ENCODE measurements at places on chromosomes 11 and 22.

- no peak for DNase-seq
Measured at GRCh38 chr22:42430528-42431125, 1.6 kb downstream of the NFAM1 start.

DNA sequence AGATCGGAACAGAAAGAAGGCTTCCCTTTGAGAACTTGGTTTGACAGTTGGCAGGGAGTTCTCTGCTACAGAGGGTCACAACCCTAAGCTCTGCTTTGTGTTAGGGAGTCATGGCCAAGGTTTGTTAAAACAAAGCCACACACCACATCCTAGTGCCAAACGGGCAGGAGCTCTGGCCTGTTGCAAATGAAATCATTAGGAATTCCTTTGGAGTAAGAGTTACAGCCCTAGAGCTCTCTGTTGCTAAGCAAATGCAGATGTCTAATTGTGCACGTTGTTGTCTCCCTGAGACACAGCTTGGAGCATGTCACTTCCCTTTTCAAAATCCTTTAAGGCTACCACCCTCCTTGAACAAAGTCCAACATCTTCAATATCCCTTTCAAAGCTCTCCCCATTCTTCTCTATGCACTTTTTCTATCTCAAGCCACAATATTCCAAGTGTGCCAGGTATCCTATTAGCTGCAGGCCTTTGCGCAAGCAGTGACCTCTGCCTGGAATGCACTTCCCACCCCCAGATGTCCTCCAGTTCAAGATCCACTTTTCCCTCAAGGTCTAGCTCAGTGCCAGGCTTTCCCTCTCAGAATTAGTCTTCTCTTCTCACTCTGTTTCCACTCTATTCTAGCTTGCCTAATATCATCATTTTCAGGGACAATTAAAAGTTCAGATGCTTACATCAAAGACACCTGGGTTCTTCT lies 253.7 kb upstream of the POU2AF2 start:
- no peak for DNase-seq

- DNase-seq: no peak
Measured at GRCh38 chr11:130159657-130160497, at the start of gene ST14. Gene ST14 (plus strand): TSS chr11:130159782. CDS start chr11:130159980, 198 bp downstream.

- no peak for DNase-seq
Measured at GRCh38 chr22:47152938-47153337, 390.5 kb downstream of the TBC1D22A start.

DNA sequence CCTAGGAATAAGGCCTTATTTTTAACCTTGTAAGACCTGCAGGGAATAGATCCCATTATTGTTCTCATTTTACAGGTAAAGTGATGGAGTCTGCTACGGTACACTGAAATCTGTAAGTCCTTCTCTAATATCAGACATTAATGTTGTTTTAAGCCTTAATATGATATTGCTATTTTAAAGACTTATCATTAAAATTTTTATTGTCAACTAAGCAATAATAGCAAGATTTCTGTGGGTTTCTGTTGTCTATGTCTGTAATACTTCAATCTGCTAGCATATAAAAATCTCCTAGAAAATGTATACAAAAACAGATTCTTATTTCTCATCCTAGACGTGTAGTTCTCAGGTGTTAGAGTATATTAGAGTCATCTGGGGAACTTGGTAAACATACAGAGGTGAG lies 317.5 kb upstream of the TENM4 start:
- DNase-seq: no peak

DNA sequence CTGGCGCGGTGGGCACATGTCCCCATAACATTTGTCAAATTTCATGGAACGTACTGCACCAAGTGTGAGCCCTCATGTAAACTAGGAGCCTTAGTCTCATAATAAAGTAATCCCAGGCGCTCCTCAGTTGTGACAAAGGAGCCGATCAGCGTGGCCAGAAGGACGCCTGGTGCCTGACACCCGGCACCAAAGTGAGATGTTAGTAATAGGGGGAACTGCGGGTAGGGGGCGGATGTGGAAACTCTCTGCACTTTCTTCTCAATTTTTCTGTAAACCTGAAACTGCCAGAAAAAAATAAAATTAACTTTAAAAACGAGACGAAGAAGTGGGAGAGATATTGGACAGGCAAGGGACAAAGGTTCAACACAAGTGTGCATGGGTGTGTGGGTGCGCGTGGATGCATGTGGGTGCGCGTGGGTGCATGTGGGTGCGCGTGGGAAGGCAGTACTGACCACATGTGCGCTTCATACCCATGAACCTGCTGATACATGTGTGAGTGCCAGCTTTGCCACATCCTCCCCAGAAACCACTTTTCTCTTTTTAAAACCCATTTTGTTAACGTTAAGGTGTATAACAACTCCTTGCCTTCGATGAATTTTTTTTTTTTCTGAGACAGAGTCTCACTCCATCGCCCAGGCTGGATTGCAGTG lies 55.4 kb upstream of the LINC01488 start:
- no peak for DNase-seq

- no peak for DNase-seq
Measured at GRCh38 chr22:23580576-23581259, 628 bp upstream of the IGLL1 start.

- DNase-seq: no peak
Measured at GRCh38 chr22:33584152-33584551, 336.1 kb downstream of the LARGE1 start.

- DNase-seq: no peak
Measured at GRCh38 chr11:67105964-67106363, 13.1 kb upstream of the KDM2A start.

- peak; percentile 39 for DNase-seq
Measured at GRCh38 chr22:38755155-38755910, 465 bp downstream of the SUN2 start.

- DNase-seq: no peak
Measured at GRCh38 chr11:35820614-35821013, 123.2 kb upstream of the LDLRAD3 start.

- no peak for DNase-seq
Measured at GRCh38 chr11:8192896-8193209, 24.0 kb upstream of the RIC3 start.

- DNase-seq: no peak
Measured at GRCh38 chr11:72396041-72396440, 38.3 kb downstream of the CLPB start.

GRCh38 chr11:95339086-95339901 lies 108.3 kb upstream of the SESN3 start:
- DNase-seq: no peak

DNA sequence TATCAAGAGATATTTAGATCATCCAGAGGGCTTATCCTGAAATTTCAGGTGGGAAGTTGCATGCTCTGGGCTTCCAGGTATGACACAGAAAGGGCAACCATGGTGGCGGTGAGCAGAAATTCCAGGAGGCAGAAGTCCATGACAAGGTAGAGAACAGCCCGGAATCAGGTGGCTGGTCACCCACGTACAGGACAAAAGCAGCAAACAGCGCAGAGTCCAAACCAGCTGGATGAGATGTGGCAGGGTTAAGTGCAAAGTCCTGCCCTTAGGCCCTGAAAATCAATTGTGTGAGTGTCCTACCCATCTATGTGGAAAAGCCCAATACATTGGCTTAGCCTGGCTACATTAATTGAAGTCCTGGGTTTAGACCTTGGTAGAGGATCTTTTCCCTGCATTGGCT lies 11.6 kb downstream of the PPFIBP2 start:
- DNase-seq: no peak

DNA sequence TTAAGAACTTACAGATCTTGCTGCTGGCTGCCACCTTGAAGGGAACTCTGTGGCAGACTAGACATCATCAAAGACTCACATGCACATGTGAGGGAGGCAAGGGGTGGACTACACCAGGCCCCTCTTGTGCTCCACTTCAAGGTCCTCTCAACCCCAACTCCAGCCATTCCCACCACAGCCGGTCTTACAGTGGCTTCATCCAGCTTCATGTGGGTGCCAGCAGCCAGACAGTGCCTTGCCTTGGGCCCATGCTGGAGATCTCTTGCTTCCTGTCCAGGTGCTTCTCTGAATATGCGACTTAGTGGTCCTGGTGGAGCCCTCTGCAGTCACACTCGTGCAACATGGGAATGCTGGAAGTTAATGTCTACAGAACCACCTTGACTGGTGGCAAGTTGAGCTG lies 44.6 kb upstream of the WNT7B start:
- DNase-seq: no peak

GRCh38 chr22:49099496-49100124 lies 728.1 kb downstream of the BRD1 start:
- DNase-seq: no peak

DNA sequence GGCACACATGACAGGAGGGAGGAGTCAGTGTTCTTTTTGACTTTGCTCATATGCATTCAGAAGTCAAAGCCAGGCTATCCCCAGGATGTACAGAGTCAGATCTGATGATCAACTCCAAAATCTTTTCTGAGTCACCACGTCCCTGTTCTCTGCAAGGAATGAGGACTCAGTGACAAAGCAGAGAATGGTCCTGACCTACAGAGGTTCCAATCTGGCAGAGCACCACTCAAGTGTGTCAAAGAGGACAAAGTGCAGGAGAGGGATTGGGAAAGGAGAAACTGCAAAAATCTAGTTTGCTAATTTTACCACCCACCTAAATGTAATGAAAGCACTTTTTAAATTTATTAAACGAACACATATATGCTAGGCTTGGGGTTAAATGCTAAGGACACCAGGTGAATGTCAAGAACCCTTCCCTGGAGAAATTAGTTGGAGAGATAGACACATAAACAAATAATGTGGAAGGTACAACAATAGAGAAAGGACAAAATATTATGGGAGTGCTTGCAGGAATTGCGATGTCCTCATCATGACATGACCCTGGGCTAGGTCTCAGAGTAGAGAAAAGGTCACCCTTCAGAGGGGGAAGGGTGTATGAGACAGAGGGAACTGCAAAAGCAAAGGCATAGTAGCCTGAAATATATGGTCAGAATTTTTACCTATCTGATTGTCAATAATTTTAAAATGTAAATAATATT lies 56.3 kb downstream of the MTNR1B start:
- DNase-seq: no peak

- DNase-seq: no peak
Measured at GRCh38 chr11:61751384-61751783, 1.1 kb upstream of the MYRF start.

- DNase-seq: no peak
Measured at GRCh38 chr11:31966846-31967245, 124.0 kb upstream of the RCN1 start.

GRCh38 chr22:30265823-30266444 lies 717 bp downstream of the OSM start:
- DNase-seq: no peak

- DNase-seq: no peak
Measured at GRCh38 chr11:118398791-118399559, 2.4 kb upstream of the ATP5MG start.

GRCh38 chr11:85472953-85473352 lies 154.2 kb downstream of the DLG2 start:
- no peak for DNase-seq

DNA sequence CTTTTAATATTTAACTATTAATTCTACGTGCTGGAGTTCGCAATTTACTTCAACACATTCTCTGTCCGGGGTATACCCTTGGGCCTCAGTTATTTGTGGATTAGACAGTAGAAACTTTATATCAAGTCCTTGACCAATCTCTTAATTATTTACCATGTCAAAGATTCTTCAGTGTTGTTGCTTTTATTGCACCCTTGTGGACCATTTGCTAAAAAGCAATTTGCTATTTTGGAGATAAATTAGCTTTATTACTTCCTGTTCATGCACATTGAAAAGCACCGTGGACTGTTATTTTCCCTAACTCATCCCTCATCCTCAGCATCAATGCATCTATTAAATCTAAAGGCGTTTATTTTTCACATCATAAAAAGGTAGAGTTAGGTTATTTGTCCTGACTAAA lies 609.9 kb downstream of the CNTN5 start:
- no peak for DNase-seq

GRCh38 chr11:68710409-68710808 lies 26.1 kb downstream of the GAL start:
- DNase-seq: no peak

- no peak for DNase-seq
Measured at GRCh38 chr11:43738600-43739409, 58.3 kb downstream of the HSD17B12 start.

DNA sequence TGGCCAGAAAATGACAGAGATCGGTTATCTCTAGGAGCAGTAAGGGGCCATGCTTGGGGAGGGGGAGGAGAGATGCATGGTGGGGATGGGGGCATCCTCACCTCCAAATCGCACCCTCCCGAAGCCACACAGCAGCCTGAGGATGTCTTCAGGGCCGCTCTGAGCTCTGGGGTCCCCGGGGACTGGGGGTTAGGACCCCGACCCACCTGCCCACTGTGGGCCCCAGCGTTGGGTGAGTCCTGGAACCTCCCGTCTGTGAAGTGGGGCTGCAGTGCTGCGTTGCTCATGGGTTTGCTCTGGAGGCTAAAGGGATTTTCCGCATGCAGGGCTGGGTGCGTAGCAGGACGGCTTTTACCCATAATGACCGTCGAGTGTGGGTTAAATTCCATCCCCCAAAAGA lies 1046.3 kb downstream of the BRD1 start:
- no peak for DNase-seq

DNA sequence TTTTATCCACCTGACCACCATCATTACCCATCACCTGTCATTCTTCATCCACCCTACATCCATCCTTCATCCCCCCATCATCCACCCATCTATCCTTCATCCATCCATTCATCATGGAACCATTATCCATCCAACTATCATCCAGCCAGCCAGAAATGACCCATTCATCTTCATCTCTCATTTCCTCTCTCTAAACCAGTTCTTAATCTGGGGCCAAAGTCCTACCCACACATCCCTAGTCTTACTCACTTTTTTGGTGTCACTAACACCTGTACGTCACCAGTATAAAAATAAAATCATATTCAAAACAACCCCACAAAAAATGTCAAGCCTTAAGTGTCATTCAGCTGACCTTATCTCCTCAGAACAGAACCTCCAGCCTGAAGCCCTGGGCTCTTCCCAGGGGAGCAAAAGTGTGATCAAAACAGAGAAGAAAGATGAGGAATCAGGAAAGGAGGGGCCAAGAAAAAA lies 12.3 kb downstream of the SPI1 start:
- no peak for DNase-seq

GRCh38 chr22:32430352-32430751 lies 18.3 kb upstream of the RTCB start:
- DNase-seq: no peak

- DNase-seq: no peak
Measured at GRCh38 chr11:83159902-83160865, 3.3 kb downstream of the PCF11 start.

- no peak for DNase-seq
Measured at GRCh38 chr11:574632-575312, 1.5 kb upstream of the PHRF1 start.

DNA sequence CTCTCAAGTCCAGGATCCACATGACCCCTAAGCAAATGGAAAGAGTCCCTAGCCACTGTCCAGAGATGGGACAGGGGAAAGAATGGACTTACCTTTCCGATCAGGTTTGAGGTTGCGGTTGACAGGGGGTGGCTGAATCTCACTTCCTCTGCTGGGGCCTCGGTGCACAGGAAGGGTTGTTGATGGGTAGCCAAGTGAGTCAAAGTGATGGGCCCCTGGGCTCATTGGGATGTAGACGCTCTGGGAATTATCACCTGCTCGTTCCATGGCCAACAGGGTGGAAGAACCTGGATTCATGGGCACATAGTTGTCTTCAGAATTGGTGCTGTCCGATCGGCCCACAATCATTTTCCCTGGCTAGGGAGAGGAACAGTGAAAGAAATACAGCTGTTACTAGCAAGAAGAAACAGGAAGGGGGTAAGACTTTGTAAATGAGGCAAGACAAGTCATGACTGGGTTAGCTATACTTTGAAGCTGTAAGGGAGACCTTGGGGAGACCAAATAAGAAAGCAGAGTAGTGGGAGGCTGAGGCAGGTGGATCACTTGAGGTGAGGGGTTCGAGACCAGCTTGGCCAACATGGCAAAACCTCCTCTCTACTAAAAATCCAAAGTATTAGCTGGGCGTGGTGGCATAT lies 34.7 kb downstream of the USP35 start:
- DNase-seq: no peak

Measured in SW 1271 (cell line).